ENCODE measurements at places on chromosomes 7 and 10. TPM values are rescaled to one million over a fixed set of nuclear protein-coding genes. Genes with fewer than 3 reads are reported as not detected.

The YAE1 gene
- total RNA-seq: 33.8 TPM

The GIMAP4 gene
- total RNA-seq: 242 TPM

The MAT1A gene
- total RNA-seq: not detected

The CPN1 gene
- total RNA-seq: not detected

The PCLO gene
- 0.72 TPM for total RNA-seq
